HuH-7.5 (cell line): ENCODE measurements at places on chromosomes 16 and 17.

- DNase-seq = no peak
Measured at GRCh38 chr16:70694868-70695218, 9.0 kb upstream of the MTSS2 start.

- no peak for DNase-seq
Measured at GRCh38 chr17:79581324-79581932, 29.4 kb downstream of the RBFOX3 start.

DNA sequence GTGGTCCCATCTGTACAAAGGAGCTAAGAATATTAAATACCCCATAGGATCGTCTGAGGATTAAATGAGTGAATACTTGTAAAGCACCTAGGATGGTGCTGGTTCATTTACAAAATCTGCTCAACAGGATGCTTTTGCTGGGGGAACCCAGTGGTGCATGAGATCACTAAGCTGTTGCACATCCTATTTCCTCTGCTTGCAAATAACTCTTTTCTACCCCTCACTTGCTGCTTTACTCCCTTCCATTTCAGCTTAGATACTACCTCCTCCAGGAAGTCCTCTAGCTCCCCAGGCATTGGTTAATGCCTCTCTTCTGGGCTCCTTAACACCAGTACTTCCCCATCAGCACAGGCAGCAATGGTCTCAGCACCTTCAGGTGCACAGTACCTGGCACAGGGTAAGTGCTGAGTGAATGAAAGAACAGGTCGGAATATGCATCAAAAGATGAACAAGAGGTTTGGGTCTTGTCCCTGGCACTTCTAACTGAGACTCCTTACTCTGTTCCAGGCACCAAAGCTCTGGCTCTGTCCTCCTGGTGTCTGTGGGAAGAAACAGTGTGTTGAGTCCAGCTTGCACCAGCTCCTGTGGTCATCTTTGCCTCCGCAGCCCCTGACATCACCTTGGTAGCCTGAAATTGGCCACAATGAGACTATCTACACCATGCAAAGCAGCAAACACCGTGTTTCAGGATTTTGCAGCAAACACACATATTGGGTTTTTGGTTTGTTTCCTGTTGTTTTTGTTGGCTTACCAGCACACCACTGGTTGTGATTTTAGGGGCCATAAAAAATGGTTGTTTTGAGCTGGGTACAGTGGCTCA lies 24.1 kb upstream of the IL21R start:
- DNase-seq = no peak

DNA sequence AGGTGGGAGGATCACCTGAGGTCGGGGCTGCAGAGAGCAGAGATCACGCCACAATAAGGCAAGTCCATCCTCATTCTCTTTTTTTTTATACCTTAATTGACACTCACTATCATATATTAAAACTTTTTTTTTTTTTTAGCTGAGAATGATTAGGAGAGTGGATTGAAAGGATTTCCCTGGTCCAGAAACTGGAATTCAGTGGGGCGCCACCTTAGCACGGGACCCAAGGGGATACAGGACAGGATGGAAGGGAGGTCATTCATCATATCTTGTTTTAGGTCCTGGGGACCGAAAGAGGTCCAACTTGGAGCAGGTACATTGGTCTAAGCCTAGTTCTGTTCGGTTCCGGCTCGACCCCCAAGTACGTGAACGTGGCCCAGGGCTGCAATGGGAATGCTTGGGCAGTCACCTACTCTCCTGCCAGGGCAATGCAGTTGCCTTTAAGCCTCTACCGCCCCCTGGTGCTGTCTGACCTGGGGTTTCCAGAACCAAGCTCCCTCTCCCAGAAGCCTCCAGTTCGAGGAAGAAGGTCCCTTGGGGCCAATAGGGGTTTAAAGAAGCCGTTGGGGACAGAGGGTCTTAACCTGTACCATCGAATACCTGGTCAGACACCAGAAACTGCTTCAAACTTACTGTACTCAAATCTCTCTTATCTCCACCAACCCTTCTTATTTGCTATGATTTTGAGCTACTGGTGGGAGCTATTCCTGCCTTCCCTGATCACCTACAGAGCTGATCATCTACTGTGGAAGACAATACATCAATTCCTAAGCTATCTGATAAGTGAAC lies 19.9 kb upstream of the GPATCH8 start:
- peak; percentile 82 for DNase-seq

- peak; percentile 74 for DNase-seq
Measured at GRCh38 chr17:67293251-67294203, 48.5 kb upstream of the HELZ start.
